Vein endothelial cell (primary cell): ENCODE measurements at places on chromosomes 1 and 21. TPM values are rescaled to one million over a fixed set of nuclear protein-coding genes. Genes with fewer than 3 reads are reported as not detected.

The LIN28A gene
- not detected in 2 replicates for total RNA-seq

The SLC45A3 gene
- total RNA-seq = 10.9 and 14.4 TPM in 2 replicates

The PRR9 gene
- total RNA-seq = not detected in 2 replicates

The USH2A gene
- total RNA-seq = not detected in 2 replicates

The OPRD1 gene
- not detected in 2 replicates for total RNA-seq

The FCGR2B gene
- total RNA-seq = not detected in 2 replicates

The NTMT2 gene
- total RNA-seq = not detected in 2 replicates

The IFI16 gene
- total RNA-seq = 82.3 and 150 TPM in 2 replicates

The DIO1 gene
- total RNA-seq = not detected in 2 replicates

The FCAMR gene
- not detected in 2 replicates for total RNA-seq

The CA14 gene
- total RNA-seq = not detected in 2 replicates

The CLDN14 gene
- 0.29 TPM in 1 of 2 replicates, not detected in the other for total RNA-seq

The LMO4 gene
- total RNA-seq = 12.4 and 13.3 TPM in 2 replicates

The RAB7B gene
- total RNA-seq = 0.10 TPM in 1 of 2 replicates, not detected in the other

The IL22RA1 gene
- total RNA-seq = not detected in 2 replicates

The GBP5 gene
- under 0.01 and 0.38 TPM in 2 replicates for total RNA-seq

The TENT5C gene
- total RNA-seq = under 0.01 and 0.29 TPM in 2 replicates

The OLFM3 gene
- total RNA-seq = not detected in 2 replicates

The GABRD gene
- not detected in 2 replicates for total RNA-seq

The ARMH1 gene
- total RNA-seq = 0.19 and 0.33 TPM in 2 replicates

The TIE1 gene
- total RNA-seq = 636 and 1,011 TPM in 2 replicates

The ARTN gene
- total RNA-seq = not detected in 2 replicates

The GRIK3 gene
- not detected in 2 replicates for total RNA-seq

The SLC25A44 gene
- 18.3 and 21.3 TPM in 2 replicates for total RNA-seq

The ZNF644 gene
- total RNA-seq = 62.6 and 63.7 TPM in 2 replicates

The HES4 gene
- 20.6 and 41.2 TPM in 2 replicates for total RNA-seq

The METTL13 gene
- 13.4 and 17.1 TPM in 2 replicates for total RNA-seq

The GPATCH3 gene
- 6.5 and 7.5 TPM in 2 replicates for total RNA-seq

The CYP4A22 gene
- total RNA-seq = not detected in 2 replicates

The CENPF gene
- 20.9 and 45.8 TPM in 2 replicates for total RNA-seq

The FMOD gene
- total RNA-seq = 0.19 and 0.33 TPM in 2 replicates

The SYT14 gene
- under 0.01 and 0.48 TPM in 2 replicates for total RNA-seq

The SLC2A5 gene
- under 0.01 and 0.33 TPM in 2 replicates for total RNA-seq

The OPTC gene
- not detected in 2 replicates for total RNA-seq

The ZBTB18 gene
- 43.1 and 43.4 TPM in 2 replicates for total RNA-seq

The ESPN gene
- total RNA-seq = 0.67 and 1.3 TPM in 2 replicates

The PIK3C2B gene
- total RNA-seq = 40.4 and 52.6 TPM in 2 replicates

The SOAT1 gene
- total RNA-seq = 9.1 and 24.7 TPM in 2 replicates

The KRTAP10-3 gene
- not detected in 2 replicates for total RNA-seq

The CD1C gene
- not detected in 2 replicates for total RNA-seq

The NBPF10 gene
- 0.38 and 0.98 TPM in 2 replicates for total RNA-seq

The MATN1 gene
- under 0.01 TPM in 1 of 2 replicates, not detected in the other for total RNA-seq

The JAM2 gene
- total RNA-seq = 0.33 and 1.8 TPM in 2 replicates
